ENCODE measurements at places on chromosomes 4 and X. TPM values are rescaled to one million over a fixed set of nuclear protein-coding genes. Genes with fewer than 3 reads are reported as not detected.

Gene SLC10A6
- not detected for total RNA-seq

Gene PLRG1
- total RNA-seq: 77.0 TPM

Gene TBC1D9
- total RNA-seq: 68.1 TPM

Gene ADGRG4
- total RNA-seq: not detected

Gene TBX22
- under 0.01 TPM for total RNA-seq
